ENCODE measurements at places on chromosomes 6 and 20.

DNA sequence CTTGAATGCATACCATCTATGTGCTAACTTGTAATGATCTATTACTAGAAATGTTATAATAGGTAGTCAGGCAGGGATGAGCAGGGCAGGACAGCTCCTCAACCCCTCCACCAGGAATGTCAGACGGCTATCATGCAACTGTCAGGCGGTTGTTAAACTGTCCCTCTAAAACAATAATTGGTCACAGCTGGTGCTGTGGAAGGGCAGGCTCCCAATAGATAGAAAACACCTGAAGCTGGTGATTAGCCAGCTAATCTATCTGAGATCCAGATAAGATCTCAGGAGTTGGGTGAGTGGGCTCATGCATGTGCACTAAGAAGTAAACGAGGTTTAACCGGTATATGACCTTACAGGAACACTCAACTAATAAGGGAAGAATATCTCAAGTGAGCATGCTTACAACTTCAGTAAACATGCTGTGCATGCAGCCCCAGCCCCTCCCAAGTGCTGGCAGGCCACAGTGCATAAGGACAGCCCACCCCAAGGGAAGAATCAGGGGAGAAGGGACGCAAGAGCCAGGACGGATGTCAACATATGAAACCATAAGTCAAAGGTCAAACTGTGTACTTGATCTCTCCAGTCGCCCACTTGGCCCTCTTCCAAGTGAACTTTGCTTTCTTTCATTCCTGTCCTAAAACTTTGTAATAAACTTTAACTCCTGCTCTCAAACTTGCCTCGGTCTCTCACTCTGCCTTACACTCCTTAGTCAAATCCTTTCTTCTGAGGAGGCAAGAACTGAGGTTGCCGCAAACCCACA, 566.2 kb upstream of the NRSN1 start:
- no peak for DNase-seq

DNA sequence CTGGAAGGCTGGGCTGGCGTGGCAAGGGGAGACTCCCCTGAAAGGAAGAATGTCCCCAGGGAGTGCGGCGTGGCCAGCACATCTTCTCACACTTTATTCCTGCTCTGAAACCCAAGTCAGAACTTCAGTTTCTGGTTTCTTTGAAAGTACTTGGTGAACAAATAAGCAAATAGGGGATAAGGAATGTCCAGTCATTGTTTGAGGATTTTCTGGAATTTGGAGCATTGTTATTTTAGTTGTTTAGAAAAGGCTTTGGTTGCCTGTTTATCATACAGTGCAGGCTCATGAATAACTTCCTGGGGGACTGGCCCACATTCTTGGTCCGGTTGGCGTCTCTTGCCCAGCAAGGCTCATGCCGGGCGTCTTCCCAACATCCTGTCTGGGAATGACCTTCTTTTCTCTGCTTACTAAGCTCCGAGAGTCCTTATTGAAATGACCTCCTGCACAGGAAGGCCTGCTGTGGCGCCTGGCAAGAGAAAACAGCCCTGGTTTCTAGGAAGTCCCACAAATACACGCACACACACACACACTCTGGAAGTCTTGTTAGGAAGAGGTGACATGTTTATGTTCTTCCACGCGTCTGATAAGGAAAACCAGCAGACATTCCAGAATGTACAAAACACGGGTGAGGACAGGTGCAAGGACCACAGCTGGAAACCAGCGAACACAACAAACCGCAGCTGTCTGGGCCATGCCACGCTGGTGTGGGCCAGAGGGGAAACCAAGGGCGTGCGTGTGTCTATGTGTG, 71.9 kb downstream of the TMEM170B start:
- DNase-seq = peak; percentile 84

- DNase-seq = no peak
Measured at GRCh38 chr6:13303668-13304017, 24.7 kb downstream of the TBC1D7 start.

- DNase-seq = no peak
Measured at GRCh38 chr20:61916318-61916891, 149.3 kb downstream of the TAF4 start.

DNA sequence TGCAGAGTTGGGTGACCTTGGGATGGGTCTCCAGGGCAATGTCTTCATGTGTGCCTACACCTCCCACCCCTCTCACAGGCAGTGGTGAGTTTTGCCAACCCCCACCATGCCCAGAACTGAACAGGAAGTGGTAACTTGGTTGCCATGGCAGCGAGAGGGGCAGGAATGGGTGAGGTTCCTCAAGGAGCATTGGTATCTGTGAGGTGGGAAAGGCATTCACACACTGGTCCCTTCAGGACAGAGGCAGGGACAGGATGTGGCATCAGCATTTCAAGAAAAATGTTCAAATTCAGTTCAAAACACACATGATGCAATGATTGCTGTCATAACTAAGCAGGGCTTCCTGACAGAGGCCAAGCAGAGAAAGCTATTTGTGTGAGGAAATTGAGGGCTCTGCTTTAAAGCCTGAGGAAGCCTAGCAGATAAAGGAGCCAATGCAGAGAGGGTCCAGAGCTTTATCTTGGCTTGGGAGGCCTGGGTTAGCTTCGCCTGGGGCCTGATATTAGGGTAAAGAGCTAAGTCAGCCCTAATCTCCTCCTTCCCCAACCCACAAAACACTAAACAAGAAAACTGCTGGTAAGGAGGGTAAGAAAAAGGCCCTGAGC, 551 bp downstream of the TREML2 start:
- DNase-seq = no peak

GRCh38 chr6:32943864-32944649, 3.2 kb upstream of the HLA-DMB start:
- DNase-seq = no peak

DNA sequence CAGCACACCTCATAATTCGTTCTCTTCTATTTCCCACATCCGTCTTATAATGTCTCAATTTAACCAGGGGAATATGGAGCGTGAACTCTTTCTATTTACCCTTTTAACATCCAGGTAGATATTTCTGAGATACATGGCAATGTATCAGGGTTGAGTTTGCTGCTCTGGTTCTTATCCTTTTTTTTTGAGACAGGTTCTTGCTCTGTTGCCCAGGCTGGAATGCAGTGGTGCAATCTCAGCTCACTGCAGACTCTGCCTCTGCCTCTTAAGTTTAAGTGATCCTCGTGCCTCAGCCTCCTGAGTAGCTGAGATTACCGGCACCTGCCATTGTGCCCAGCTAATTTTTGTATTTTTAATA, 36.5 kb downstream of the KLHL31 start:
- no peak for DNase-seq

DNA sequence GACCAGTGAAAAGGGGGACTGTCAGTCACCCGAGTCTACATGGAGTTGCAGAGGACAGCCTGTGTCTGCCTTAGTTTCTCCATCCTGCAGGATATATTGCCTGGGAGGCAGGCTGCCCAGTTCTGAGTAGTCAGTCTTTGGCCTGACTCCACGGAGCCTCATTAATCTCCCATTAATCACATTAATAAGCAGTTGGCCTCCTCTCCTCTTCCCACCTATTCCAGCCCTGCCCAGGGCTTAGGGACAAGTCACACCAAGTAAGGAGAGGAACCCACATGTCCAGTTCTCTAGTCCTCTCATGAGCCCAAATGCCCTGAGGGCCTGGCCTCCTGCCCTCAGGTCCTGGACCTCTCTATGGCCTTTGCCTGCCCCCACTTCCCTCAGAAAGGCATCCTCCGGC, 1.3 kb upstream of the MUCL3 start:
- DNase-seq = no peak

DNA sequence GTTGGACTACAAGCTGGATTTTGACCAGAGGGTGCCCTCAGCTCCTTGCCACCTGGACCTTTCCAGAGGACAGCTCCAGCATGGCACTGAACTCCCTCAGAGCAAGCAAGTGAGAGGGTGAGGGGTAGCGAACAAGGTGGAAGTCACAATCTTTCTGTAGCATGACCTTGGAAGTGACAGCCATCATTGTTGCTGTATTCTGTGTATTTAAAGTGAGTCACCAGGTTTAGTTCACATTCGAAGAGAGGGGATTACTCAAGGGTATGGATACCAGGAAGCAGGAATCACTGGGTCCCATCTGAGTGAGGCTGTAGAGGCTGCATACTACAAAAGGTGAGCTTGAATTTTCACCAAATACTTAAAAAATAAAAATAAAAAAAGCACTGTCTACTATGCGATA, 280.0 kb upstream of the SPTLC3 start:
- DNase-seq = no peak

DNA sequence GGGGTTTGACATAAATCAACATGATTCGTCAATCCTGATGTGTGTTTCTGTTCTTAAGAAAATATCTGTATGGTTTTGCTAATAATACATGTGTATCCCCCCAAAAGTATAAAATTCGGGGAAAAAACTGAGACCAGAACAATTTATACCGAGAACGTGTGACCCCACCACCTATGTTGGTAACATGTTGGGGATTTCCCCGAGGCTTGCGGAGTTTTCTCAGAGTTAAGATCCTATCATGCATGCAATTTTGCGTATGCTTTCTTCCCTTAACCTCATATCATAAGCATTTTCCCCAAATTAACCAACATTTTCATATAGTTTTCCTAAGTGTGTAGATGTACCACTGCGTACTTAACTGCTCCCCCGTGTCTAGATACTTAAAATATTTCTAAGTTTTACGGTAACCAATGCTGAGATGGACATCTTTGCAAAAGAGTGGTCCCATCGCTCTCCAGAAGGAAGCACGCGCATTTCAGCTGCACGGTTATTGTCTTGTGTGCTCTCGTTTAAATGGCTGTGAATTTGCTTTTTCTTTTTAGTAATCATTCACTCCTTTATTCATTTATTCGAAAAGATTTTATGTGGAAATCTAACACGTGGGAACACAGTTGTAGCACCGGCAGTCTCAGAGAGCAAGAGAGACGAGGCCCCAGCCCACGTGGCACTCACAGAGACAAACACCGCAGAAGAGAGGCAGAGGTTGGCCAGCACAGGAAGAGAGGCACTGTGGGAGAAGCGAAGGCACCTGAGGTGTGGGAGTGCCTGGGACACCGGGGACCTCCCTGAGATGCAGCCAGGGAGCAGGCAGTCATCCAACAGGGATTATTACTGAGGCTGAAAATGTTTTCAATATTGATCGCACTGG, 13.2 kb upstream of the IRF4 start:
- no peak for DNase-seq

DNA sequence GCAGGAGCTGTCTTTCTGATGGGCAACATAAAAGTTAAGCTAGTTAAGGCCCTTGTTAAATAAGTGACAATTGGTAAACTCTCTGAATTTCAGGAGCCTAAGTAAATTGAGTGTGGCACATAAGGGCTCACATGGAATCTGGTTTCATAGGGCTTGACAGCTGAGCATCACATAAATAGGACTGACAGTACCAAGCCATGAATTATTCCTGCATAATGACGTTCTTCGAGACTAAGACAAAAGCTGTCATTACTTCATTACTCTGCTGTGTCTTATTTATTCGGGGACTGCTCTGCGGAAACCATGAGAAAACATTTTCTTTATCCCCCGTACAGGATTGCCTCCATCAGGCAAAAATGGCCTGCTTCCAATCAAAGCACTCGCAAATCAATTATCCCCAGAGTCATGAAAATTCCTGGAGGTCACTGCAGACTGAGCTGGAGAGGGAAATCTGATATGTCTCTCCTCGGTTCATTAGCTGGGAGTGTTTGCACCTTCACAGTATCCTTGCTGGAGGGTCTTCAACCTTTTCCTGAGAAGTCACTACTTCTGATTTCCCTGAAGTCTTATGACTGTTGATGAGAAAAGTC, 311.4 kb downstream of the CDH26 start:
- no peak for DNase-seq
